ENCODE measurements at places on chromosomes 13 and 19.

- no peak for DNase-seq
These were observed 3.2 kb upstream of the MYCBP2 start for GRCh38 chr13:77329911-77330584.

DNA sequence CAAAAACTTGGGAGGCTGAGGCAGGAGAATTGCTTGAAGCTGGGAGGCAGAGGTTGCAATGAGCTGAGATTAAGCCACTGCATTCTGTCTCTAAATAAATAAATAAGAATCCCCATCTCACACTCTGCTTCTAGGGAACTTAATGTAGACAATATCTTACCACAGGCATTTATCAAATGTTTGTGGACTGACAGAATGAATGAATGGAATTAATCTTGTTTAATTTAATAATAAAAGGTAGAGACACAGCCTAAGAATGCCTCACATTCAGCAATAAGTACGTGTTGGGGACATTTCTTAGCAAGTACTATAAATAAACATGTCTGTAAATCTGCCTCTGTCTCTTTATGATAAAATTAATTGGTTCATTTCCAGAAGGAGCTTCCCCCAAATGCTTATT lies 36.2 kb upstream of the RBM26 start:
- no peak for DNase-seq

DNA sequence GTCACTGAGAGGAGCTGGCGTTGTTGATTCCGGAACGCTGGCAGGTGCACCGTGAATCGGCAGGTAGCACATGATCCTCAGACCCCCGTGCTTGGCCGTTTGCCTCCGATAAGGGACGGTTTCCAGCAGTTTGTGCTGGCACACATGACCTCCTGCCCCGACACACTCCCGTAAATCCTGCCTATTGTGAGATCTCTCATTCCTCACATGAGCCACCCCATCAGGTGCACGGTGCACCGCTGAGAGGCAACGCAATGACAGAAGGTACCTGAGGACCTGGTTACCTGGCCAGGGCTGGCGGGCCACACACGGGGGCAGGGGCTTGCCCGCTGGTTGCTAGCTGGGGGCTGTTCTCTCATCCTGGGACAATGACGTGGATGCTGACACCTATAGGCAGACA lies 2.1 kb upstream of the ADPRHL1 start:
- DNase-seq: no peak

DNA sequence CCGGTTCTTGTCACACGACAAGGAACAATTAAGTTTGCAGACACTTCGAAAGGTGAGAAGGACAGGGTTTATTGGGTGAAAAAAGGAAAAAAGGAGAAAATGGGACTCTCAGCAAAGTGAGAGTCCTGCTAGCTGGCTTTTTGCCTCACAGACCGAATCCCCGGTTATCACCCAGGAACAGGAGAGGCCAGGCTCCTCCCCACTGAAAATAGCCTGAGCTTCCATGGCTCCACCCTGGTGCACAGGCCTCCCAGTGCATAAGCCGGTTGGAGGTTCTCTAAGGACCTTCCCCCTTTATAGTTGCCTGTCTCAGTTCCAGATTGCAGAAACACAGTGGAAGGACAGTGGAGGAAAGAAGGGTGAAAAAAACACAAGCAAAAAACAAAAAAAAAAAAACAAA lies 571.7 kb downstream of the KCTD12 start:
- DNase-seq: no peak

DNA sequence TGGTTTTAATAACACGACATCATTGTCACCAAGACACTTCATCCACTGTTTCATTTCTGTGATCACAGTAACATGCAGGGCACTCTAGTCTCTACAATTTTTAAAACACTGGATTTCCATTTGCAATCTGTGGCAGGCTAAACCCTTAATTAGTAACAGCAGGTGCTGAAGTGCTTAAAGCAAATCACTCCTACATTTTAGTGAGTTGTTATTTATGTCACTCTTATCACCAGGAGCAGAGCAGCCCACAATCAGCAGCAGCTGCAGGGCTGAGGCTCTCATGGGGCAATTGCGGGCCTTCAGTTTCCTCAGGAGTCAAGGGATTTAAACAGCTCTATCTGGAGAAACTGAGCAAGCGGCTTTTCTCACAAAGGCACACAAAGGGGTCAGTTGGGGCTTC lies 1.6 kb downstream of the SOHLH2 start:
- DNase-seq: peak; percentile 54

DNA sequence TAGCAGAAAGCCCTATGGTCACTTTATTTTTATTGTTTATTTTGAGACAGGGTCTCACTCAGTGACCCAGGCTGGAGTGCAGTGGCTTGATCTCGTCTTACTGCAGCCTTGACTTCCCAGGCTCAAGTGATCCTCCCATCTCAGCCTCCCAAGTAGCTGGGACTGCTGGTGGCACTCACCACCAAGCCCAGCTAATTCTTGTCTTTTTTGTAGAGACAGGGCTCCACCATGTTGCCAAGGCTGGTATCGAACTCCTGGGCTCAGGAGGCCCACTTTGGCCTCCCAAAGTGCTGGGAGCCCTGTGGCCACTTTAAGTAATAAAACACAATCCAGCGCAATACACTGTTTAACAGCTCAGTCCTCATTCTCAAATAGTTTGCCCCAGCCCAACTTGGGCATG lies 69.3 kb downstream of the NUFIP1 start:
- no peak for DNase-seq

GRCh38 chr13:29185926-29186325 lies 365.8 kb downstream of the MTUS2 start:
- no peak for DNase-seq

DNA sequence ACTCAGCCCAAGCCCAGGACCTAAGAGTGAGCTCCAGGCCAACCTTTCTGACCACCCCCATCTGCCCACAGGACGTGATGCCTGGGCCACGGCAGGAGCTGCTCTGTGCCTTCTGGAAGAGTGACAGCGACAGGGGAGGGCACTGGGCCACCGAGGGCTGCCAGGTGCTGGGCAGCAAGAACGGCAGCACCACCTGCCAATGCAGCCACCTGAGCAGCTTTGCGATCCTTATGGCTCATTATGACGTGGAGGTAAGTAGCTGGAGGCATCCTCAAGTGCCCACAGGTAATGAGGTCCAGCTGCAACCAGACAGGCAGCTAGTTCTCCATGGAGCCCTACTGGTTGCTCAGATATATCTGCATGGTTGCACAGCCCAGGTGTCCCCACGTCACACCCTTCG lies 14.8 kb downstream of the DDX39A start:
- DNase-seq: no peak

DNA sequence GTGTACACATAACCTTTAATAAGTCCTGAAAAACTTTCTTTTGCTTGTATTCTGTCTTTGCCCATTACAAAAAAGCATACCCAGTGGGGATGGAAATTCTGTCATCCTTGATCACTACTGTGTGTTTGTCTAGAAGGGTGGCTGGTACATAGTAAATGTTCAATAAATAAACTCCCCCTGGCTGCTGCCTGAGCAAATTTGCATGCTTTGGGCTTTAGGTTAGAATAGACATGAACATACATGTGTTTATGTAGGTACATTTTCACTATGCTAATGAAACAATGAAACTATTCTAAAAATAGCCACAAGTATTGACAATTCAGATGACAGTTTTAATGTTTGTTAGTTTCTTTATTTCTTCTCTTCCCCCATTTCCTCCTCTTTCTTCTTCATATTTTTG lies 36.1 kb downstream of the TNFSF13B start:
- DNase-seq: no peak

GRCh38 chr19:6491802-6492592 lies 10.1 kb downstream of the TUBB4A start:
- DNase-seq: no peak

GRCh38 chr13:36858290-36858689 lies 39.3 kb downstream of the RFXAP start:
- DNase-seq: peak; percentile 39

DNA sequence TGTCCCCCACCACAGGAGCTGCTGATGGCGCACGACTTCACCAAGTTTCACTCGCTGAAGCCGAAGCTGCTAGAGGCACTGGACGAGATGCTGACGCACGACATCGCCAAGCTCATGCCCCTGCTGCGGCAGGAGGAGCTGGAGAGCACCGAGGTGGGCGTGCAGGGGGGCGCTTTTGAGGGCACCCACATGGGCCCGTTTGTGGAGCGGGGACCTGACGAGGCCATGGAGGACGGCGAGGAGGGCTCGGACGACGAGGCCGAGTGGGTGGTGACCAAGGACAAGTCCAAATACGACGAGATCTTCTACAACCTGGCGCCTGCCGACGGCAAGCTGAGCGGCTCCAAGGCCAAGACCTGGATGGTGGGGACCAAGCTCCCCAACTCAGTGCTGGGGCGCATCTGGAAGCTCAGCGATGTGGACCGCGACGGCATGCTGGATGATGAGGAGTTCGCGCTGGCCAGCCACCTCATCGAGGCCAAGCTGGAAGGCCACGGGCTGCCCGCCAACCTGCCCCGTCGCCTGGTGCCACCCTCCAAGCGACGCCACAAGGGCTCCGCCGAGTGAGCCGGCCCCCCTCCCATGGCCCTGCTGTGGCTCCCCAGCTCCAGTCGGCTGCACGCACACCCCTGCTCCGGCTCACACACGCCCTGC lies 4.4 kb upstream of the NOP53 start:
- no peak for DNase-seq

- DNase-seq: no peak
These were observed 2.3 kb downstream of the GAS6 start for GRCh38 chr13:113861433-113862030.

GRCh38 chr19:497491-497868 lies 1.2 kb downstream of the MADCAM1 start:
- no peak for DNase-seq

DNA sequence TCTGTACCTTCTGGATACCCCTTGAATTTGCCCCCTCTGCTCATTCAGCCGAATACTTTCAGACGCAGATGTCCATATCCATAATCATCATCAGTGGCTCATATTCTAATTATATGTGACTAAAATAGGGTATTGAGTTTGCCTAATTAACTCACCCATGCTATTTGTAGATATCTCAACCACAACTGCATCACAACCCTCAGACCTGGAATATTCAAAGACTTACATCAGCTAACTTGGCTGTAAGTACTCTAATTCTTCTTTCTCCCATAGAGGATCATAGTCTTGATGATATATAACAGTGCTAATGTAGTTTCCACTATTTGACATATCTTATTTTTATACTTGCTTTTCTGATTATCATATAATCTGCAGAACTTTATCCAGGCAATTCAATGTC lies 35.8 kb downstream of the RXFP2 start:
- DNase-seq: no peak

DNA sequence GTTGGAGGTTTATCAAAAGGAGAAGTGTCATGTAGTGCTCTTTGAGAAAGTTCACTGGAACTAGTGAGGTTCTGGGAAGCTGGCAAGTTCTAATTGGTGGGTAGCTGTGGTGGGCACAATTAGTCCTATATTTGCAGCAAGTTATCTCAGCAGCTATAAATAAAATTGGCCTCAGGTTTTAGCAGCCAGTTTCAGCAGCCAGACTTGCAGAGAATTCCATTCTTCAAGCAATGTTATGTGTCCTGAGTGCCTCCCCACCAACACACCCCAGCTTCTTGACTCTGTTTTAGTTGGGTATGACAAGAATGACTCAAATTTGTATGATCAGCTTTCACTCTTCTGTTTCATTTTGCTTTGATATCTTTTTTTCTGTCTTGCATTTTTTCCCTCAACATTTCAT lies 4.7 kb downstream of the IFT88 start:
- DNase-seq: no peak

GRCh38 chr13:107124730-107125129 lies 556.8 kb upstream of the ARGLU1 start:
- no peak for DNase-seq

- DNase-seq: no peak
These were observed 1.7 kb downstream of the CTXN1 start for GRCh38 chr19:7924241-7924640.

GRCh38 chr13:94305463-94305862 lies 174.0 kb downstream of the DCT start:
- no peak for DNase-seq

DNA sequence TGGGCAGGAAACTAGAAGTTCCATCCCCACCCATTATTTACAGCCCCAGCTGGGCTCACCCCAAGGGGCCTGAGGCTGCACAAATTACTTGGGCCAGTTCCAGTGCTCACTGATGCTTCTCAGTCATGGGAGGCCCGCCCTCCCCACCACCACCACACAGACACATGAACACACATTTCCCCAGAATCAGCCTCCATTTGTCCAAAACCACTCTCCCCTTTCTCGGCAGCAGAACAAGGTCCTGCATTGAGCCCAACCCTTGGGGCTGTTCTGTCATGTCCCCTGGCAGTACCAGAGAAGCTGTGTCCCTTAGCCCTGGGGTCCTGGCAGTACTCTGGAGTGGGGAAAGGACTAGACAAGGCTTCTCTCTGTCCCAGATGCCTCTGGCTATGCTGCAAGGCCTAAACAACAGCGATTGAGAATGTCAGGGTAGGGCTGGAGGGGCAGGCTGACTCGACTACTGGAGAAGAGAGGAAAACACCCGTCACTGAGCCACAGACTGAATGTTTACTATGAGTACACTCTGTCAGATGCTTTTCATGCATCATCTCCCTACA lies 21.8 kb downstream of the SAMD4B start:
- no peak for DNase-seq

DNA sequence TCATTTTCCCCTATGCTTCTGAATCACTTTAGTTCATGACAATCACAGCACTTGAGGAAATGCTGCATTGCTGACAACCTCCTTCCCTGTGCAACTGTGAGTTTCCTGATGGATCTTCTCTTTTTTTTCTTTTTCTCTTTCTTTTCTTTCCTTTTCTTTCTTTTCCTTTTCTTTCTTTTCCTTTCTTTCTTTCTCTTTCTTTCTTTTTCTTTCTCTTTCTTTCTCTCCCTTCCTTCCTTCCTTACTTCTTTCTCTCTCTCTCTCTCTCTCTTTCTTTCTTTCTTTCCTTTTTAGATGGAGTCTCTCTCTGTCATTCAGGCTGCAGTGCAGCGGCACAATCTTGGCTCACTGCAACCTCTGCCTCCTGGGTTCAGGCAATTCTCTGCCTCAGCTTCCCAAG lies 247.9 kb upstream of the HTR2A start:
- no peak for DNase-seq

DNA sequence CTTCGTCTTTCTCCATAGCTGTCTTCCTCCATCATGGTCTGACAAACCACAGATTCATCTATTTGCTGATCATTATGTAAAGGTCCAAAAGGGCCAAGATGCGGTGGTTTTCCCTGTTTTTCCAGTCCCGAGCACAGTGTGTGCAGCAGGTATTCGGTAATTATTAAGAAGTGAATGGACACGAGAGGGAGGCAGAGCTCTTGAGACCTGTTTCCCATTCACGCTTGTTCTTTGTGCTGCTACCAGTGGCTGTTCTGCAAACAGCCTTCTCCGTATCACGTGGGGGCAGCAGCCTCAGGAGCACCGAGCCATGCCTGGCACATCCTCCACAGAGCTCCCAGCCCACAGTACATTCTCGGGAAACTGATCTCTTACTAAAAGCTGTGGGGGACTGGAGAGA lies 50.3 kb downstream of the CCDC70 start:
- no peak for DNase-seq

DNA sequence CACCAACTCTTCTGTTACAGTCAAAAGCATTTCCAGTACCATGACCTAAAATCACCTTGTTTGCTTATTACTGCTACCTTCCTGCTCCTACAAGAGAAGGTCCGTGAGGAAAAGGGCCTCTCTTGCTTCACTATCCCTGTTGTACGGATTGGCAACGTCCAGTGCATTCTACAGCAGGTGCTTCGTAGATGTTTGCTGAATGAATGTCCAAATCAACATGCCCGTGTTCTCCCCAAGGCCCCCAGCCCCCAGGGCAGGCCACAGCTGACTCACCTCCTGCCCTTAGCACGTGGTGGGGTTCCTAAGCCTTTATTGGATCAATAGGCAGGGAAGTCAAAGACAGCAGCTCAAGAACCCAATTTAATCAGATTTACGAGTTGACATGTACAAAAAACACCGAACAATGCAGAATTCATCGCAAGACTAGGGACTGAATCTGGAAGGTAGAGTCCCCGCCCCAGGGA lies 5.5 kb upstream of the NAPA start:
- no peak for DNase-seq
